ENCODE measurements at places on chromosomes 12 and 14.
A peak's percentile ranks its signal among the peaks of the same experiment; 100 is the strongest.

GRCh38 chr12:108801736-108802100, 55.7 kb downstream of the SSH1 start:
- DNase-seq = no peak

DNA sequence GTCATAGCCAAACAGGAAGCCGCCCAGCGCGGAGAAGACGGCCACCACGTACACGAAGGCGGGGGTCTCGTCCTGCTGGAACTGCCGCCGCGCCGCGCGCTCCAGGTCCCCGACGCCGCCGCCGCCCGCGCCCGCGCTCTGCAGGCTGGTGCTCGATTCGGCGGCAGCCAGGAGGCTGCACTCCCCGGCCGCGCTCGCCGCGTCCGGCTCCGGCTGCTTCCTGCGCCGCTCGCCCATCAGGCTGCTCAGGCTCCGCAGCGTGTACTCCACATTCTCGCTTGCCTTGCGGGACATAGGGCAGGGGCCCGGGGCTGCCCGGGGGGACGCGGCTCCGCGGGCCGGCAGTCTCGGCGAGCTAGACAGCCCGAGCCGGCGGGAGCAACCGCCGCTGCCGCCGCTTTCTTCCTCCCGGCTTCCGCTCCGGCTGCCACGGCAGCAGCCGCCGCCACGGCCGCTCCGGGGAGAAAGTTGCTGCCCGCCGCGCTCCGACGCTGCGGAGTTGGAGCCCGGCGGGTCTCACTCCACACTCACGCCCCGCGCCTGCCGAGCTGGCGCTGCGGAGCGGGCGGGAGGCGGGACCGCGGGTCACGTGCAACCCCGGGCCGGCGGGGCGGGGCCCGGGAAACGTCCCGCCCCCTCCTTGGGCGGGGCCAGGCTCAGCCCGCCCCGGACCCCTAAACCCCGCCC, at the start of gene SLC2A13:
SLC2A13 (minus strand) TSS at position 567 of the 687 bp plus-strand sequence; CDS start at position 294, 273 bp downstream.
- peak; percentile 80 for DNase-seq

GRCh38 chr14:38254571-38255407, 1.1 kb downstream of the CLEC14A start:
- DNase-seq = no peak

- no peak for DNase-seq
Observed at GRCh38 chr12:67892259-67893021, 96.8 kb upstream of the IFNG-AS1 start.

DNA sequence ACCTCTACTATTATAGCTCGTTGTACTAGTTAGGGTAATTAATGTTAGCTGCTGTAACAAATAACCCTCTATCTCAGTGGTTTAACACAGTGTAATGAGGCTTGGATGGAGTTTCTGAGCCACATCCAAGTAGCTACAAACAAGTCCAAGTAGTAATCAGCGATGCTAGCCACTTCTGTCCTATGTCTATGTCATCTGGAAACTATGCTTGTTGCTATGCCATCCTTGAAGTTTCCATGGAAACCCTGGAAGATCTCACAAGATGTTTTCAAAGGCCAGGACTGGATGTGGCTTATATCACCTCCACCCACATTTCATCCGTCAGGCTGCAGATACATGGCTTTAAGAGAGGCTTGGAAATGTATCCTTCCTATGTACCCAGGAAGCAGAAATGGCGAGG, 422.1 kb downstream of the AACS start:
- no peak for DNase-seq

DNA sequence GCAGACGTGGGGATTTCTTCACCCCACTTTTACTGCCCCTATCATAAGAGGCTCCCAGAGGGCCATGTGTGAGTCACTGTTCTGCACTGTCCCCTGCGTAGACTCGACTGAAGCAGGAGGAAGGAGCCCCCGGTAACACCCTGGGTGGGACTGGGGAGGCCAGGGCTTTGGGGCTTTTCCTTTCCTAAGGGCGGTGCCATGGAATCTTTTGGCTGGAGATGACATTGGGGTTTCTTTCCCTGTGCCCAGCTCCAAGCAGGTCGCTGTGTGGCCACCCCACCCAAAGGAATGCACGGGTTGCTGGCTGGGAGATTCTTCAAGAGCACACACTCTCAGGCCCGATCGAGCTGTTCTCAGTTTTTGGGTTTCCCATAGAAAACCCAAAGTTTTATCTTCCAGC, 62.3 kb upstream of the RIN3 start:
- no peak for DNase-seq

GRCh38 chr14:79786522-79786921, 424.8 kb downstream of the DIO2 start:
- no peak for DNase-seq

DNA sequence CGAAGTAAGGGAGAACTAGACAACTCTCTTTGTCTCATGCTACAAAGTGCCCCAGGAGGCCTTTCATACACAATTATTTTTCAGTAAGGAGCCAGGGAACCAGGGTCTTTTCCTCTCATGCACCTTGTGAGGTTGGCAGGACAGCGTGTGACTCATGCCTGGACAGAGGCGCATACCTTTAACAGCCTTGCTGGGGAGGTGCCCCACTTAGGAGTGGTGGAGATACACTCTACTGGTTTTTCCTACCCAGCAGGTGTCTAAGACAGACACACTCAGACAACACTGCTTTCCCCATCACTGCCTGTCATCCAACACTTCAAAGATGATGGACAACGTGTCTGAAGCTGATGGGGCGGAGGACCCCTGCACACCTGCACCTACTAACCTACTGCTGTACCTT, 49.1 kb downstream of the B4GALNT3 start:
- DNase-seq = no peak

DNA sequence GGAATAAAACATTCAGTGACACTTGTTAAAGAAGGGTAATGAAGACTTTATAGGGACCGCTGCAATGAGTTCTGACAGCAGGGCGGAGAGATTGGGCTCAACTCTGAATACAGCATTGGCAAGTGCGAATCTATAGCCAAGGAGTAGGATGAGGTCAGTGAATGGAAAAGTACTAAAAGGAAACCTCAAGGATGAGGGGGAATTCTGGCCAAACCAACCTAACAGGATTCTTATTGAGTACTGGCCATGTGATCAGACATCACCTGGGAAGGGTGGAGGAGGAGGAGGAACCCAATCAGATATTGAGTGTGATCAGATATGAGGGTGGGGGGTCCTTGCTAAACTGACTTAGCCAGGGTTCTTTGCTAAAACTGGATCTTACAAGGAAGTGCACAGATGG, 31.0 kb downstream of the DRAM1 start:
- no peak for DNase-seq

- DNase-seq = no peak
Observed at GRCh38 chr14:24360281-24360680, 7.7 kb upstream of the NFATC4 start.

GRCh38 chr14:101457936-101458740, 103.2 kb upstream of the DIO3 start:
- DNase-seq = no peak

DNA sequence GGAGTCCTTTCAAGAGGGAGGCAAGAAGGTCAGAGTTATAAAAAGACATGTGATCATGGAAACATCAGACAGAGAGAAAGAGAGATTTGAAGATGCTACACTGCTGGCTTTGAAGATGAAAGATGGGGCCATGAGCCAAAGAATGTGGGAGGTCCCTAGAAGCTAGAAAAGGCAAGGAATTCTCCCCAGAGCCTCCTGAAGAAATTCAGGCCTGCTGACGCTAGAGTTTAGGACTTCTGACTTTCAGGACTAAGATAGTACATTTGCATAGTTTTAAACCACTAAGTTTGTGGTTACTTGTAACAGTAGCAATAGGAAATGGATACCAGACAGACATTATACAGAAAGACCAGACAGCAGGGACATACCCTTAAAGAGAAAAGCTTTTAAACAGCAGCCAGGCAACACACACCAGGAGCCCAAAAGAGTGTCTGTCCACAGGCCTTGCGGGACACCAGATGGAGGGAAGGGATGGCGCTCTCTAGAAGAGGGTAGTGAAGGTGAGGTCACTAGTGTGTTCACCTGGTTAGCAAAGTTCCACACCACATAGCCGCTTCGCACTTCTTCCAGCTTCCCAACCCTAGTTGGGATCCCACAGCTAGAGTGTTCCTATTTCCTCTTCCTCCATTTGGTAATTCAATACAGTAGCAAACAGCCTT, 29.7 kb upstream of the CEBPE start:
- DNase-seq = no peak

- no peak for DNase-seq
Observed at GRCh38 chr14:29109589-29109988, 343.0 kb downstream of the FOXG1 start.

- DNase-seq = no peak
Observed at GRCh38 chr12:99810718-99811593, 163.4 kb downstream of the GARIN6 start.

- DNase-seq = peak; percentile 49
Observed at GRCh38 chr12:55930771-55931316, at the start of gene DGKA. DGKA (plus strand) TSS chr12:55931162; CDS start chr12:55936504, 5,342 bp downstream.

DNA sequence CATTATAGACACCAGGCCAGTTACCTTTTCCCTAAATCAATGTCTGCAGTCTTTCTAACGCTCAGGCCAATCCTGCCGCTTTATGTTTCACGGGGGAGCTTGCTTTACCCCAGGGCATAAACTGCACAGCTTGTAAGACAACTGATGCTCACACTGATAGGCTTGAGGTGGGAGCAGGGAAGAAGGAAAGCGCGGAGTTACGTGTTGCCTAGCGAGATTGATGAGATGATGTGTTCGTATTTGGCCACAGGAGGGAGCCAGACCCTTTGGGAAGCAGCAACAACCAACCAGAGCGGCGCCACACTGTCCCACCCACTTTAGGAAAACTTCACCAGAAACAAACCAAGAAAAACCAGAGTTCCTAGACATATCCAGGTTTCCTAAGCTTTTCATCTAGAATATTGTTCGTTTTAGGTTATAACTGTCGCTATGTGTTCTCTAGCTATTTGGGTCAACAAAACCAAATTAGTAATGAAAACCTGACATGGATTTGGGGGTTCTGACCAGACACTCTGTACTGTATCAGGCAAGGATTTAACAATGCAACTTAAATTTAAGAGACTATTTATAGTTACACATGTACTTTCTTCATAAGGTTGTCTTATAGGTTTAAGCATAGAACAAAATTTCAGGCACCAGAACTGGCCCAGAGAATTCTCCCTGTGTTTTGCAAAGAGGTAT, 2.4 kb downstream of the IL26 start:
- peak; percentile 82 for DNase-seq

DNA sequence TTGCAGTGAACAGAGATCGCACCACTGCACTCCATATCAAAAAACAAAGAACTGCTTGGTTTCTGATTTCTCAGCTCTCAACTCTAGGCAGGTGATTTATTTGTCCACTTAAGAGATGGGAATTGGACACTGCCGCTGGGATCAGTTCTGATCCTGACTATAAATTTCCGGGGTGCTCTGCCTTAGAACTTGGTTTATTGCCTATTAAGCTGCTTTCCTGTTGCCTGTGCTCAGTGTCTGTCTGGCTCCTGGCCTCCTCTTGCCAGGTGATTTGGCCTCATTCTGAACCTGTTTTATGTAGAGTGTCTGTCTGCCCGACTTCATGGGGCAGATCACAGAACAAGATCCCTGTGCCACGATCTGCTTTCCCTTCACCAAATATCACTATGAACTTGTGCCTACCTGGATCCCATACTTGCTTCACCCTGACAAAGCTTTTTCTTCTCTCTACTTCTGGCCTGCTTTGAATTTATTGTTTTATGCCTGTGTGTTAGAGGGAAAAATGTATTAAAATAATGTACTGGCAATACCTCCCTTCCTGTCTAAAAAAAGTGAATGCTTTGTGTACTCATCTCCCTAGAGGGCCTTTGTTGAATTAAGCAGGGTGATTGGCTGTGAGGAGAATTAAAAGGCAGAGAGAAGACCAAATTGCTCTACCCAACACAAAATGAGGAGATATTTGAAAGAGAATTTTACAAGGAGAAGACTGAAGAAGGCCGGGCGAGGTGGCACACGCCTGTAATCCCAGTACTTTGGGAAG, 27.6 kb downstream of the CDKN1B start:
- no peak for DNase-seq

DNA sequence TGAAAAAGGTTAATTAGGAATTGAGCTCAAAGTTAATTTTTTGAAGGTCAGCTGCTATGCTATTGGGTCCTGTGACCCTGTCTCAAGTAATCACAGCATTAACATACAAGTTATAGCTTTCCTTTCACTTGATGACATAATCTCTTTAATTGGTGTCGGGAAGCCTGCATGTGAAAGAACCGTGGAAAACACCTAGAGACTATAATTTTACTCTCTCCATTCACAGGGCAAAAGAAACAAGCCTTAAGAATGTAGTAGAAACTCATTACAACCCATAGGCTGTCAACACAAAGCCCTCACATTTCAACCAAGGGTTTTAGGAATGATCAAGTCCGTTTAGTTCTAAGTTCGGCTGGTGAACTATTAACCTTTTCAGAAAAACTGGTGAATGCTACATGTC, 104.4 kb downstream of the PPM1A start:
- DNase-seq = no peak

DNA sequence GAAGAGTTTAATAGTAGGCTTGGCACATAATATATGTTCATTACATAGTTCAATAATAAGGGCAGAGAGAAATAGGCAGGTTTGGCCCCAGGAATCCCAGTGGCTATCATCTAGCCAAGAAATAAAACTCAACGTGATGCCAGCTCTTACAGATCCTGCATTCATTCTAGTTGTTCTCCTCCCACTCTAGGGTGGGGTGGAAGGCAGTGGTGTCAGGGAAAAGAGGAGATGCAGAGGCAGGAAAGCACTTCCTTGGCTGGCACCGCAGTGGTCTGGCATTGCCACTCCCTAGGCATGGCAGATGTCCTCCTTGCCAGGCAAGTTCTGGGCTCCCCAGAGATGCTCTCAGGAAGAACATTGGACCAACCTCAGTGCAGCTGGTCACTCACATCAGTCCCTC, 383.6 kb downstream of the GRIN2B start:
- no peak for DNase-seq

GRCh38 chr14:104434214-104435076, 145.1 kb upstream of the C14orf180 start:
- no peak for DNase-seq

- peak; percentile 62 for DNase-seq
Observed at GRCh38 chr12:57604992-57605810, 577 bp downstream of the DTX3 start.

GRCh38 chr12:90337018-90337417, 618.0 kb downstream of the CCER1 start:
- no peak for DNase-seq

DNA sequence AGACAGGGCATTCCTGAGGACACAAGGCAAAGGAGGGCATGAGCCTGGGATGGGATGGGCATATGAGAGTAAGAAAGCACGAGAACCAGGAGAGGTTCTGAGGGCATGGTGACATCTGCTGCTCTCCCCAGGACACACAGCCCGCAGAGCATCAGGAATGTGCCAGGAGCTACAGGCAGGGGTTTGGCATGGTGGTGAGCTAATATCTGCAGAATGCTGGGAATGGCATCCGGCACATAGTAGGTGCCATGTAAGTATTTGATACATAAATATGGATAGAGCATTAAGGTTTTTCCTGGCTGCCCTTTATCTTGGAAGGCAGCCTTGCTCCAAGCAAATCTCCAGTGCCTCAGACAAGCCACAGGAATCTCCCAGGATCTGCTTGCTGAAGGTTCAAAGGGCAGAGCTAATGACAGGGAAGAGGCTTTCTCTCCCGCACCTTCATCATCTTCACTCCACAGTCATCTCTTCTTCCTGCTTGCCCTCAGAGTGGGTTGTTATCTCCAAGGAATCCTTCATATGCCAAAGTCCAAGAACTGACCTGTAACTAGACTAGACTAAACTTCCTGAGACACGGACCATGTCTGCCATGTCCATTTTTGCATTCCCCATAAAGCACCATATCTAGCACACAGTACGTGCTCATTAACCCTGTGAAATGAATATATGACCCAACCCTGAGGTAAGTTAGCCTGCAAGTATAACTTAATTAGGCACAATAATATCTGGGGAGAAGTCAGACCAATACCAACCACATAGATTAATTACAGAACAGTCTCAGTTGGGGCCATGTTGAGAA, 62.0 kb upstream of the SCN8A start:
- no peak for DNase-seq

- DNase-seq = no peak
Observed at GRCh38 chr12:3534511-3534910, 43.5 kb downstream of the PRMT8 start.
